Fibroblast of lung (primary cell): ENCODE measurements at places on chromosomes 1 and 21. TPM values are rescaled to one million over a fixed set of nuclear protein-coding genes. Genes with fewer than 3 reads are reported as not detected.

IQGAP3 gene
- total RNA-seq = 1.3 and 16.0 TPM in 2 replicates

FMOD gene
- 3.3 and 15.4 TPM in 2 replicates for total RNA-seq

DNA sequence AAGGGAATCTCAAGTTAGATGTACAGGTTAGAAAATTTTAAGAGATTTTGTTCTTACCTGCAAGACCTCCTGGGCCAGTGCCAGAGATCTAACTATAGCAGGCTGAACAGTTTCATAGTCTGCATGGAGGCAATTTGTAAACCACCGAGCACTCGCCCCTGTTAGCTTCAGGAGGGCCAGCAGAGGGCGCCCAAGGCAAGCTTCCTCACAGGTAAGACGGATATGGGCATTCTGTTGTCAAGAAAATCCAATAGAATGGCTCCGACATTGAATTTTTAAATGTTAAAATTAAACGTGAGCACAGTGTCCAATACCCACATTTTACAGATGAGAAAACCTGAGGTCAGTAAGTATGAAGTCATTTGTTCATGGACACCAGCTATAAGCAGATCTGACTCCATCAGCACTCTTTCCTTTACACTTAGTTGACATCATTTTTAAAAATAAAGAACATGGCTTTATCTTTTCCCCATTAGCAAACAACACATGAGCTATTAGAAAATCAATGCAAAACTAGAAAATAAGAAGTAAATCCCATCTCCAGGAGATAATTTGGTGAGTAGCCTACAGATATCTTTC is 2.2 kb downstream of the REG4 start:
- H3K27ac ChIP-seq = no peak overlapping the region
- peaks cover 14% of the 10 kb centered on the region for H3K27me3 ChIP-seq
- H3K36me3 ChIP-seq = no peaks in the 10 kb centered on the region
- no peak overlapping the region for H3K4me3 ChIP-seq
- DNase-seq = peak; percentile 74

DNA sequence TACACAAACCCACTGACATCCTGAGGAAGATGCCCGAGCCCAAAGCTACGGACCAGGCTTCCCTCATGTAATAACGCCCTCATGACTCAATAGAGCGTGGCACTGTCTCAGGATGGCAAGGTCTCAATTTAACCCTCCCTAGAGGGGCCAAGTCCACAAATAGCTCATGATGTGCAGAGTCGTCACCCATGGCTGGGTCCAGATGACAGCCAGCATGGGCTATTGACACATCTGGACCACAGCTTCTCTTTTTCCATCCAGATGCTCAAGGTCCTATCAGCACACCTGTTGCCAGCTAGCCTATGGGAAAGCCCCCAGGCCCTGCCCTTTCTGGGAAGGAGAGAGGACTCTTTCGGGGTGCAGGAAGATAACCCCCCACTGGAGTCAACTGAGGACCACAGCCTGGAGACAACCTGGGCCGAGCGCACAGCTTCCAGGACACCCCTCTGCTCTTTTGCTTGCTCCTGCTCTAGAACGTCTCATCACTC is 2.8 kb downstream of the LAPTM5 start:
- no peak for DNase-seq
- H3K4me3 ChIP-seq = no peak overlapping the region
- peaks cover 12% of the 10 kb centered on the region for H3K4me1 ChIP-seq
- H3K36me3 ChIP-seq = no peaks in the 10 kb centered on the region
- no peak overlapping the region for H3K27ac ChIP-seq

GRCh38 chr1:37794372-37795339 is 1.0 kb downstream of the MANEAL start:
- peak overlapping the region; percentile 20 for H3K4me3 ChIP-seq
- H3K4me1 ChIP-seq = no peaks in the 10 kb centered on the region
- H3K36me3 ChIP-seq = no peaks in the 10 kb centered on the region
- H3K27me3 ChIP-seq = peaks cover 11% of the 10 kb centered on the region
- no peak for DNase-seq
- no peak overlapping the region for H3K27ac ChIP-seq

SWT1 gene
- 8.4 and 8.7 TPM in 2 replicates for total RNA-seq

DNA sequence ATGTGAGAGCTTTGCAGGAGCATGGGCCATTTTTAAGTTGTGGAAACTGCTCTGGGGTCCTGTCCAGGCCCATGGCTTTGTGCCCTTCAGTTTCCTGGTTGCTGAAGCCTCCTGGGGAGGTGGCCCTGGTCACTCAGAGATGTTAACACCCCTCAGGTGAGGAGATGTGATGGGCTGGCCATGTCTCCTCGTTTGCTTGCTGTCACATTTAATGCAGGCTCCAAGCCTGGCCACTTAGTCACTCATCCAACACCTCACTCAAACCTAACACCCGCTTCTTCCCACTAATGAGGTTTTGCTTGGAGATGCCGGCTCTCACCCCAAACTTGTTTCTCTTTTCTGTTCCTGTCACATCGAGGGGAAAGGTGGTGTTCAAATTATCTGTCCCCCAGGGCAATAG is 192.7 kb downstream of the PTPRU start:
- no peak overlapping the region for H3K27ac ChIP-seq
- no peak overlapping the region for H3K4me3 ChIP-seq
- H3K27me3 ChIP-seq = no peaks in the 10 kb centered on the region
- no peaks in the 10 kb centered on the region for H3K36me3 ChIP-seq
- no peaks in the 10 kb centered on the region for H3K4me1 ChIP-seq

TRIM67 gene
- total RNA-seq = under 0.01 and 0.17 TPM in 2 replicates

GRCh38 chr1:197989058-197989457 is 71.9 kb downstream of the LHX9 start:
- DNase-seq = no peak
- no peaks in the 10 kb centered on the region for H3K27me3 ChIP-seq
- H3K4me1 ChIP-seq = no peaks in the 10 kb centered on the region

GRCh38 chr1:87404296-87404695 is 75.6 kb downstream of the LMO4 start:
- H3K27me3 ChIP-seq = no peaks in the 10 kb centered on the region
- H3K4me1 ChIP-seq = no peaks in the 10 kb centered on the region
- H3K36me3 ChIP-seq = no peaks in the 10 kb centered on the region
- no peak overlapping the region for H3K27ac ChIP-seq

- no peaks in the 10 kb centered on the region for H3K27me3 ChIP-seq
- no peak overlapping the region for H3K27ac ChIP-seq
- H3K36me3 ChIP-seq = no peaks in the 10 kb centered on the region
- no peak overlapping the region for H3K4me3 ChIP-seq
Observed at GRCh38 chr1:231170875-231171274, 9.0 kb downstream of the TRIM67 start.

DNA sequence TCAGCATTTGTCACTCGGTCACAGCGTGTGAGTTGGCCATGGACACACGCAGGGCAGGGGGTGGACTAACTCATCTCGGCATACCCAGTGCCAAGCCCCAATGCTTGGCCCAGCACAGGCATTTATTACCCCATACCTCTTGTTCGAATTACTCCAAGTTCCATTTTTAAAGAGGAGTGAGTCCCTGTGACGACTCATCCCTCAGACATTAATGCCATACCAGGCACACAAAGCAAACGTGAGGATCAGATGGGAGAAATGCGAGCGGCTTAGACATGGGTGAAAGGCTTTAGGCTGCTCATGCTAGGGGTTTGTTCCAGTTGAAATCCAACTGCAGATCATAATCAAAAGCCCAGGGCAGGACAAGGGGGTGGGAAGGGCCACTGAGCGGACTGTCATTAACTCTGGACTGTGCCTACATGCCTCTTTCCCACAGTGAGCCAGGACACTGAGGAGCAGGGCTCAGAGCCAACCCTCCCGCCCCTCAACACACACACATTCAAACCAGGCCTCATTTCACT is 118.5 kb upstream of the NGF start:
- H3K27me3 ChIP-seq = no peaks in the 10 kb centered on the region
- no peak for DNase-seq
- H3K4me1 ChIP-seq = peaks cover 15% of the 10 kb centered on the region
- H3K4me3 ChIP-seq = no peak overlapping the region
- no peak overlapping the region for H3K27ac ChIP-seq
- H3K36me3 ChIP-seq = no peaks in the 10 kb centered on the region

DNA sequence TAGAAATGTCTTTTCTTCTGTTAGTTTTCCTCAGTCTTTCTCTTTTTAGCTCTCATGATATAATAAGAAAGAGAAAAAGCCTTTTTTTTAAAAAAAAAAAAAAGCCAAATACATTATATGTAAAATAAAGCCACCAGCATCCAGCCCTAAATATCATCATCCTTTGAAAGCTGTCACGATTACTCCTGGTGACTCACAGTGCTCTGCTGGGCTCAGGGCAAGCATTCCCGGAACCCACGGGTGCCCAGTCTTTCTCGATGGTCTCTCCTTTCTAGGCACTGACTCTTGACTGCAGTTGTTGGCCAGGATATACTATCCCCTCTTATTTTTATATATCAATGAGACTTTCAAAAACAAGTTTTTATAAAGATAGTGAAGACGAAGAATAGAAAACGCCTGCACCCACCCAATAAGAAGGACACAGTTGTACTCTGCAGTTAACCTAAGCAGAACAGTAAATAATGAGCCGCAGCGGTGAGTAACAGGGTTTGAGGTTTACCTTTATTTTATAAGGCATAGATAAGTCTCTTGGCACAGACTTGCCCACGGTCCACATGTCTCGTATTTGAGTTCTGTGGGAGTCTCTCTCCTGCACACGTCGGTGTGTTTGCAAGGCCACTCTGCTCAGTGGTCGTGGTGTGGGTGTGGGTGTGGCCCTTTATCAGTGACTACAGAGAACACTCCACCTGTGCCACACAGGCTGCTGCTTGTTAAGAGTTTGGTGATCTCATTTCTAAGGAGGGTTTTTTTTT is 15.7 kb upstream of the MX2 start:
- no peaks in the 10 kb centered on the region for H3K27me3 ChIP-seq
- no peak overlapping the region for H3K4me3 ChIP-seq
- no peaks in the 10 kb centered on the region for H3K4me1 ChIP-seq

GRCh38 chr1:53956308-53957168 is 10.4 kb downstream of the LRRC42 start:
- H3K27ac ChIP-seq = peak overlapping the region; percentile 39
- H3K4me3 ChIP-seq = no peak overlapping the region
- no peaks in the 10 kb centered on the region for H3K27me3 ChIP-seq
- DNase-seq = no peak

CLEC20A gene
- not detected in 2 replicates for total RNA-seq

ARTN gene
- 0.50 TPM in 1 of 2 replicates, not detected in the other for total RNA-seq

DNA sequence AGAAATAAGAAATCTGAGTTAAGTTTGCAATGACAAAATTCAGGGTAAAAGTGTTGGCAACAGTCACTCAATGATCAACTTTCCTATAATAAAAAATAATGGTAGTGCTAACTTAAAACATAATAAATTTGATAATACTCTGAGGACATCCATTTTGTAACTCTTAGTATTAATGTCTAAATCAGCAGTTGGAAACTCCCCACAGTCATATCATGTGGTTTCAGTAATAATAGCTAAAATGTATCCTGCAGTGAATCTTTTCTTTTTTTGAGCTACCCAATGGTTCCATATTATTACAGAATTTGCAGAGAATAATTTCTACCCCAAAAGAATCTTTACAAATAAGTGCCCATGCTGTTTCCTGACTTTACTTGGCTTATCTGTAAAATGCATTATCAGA is 286.7 kb downstream of the PTPRC start:
- peaks cover 2% of the 10 kb centered on the region for H3K4me1 ChIP-seq
- DNase-seq = no peak
- H3K27ac ChIP-seq = no peak overlapping the region

OR2L5 gene
- total RNA-seq = not detected in 2 replicates

DNA sequence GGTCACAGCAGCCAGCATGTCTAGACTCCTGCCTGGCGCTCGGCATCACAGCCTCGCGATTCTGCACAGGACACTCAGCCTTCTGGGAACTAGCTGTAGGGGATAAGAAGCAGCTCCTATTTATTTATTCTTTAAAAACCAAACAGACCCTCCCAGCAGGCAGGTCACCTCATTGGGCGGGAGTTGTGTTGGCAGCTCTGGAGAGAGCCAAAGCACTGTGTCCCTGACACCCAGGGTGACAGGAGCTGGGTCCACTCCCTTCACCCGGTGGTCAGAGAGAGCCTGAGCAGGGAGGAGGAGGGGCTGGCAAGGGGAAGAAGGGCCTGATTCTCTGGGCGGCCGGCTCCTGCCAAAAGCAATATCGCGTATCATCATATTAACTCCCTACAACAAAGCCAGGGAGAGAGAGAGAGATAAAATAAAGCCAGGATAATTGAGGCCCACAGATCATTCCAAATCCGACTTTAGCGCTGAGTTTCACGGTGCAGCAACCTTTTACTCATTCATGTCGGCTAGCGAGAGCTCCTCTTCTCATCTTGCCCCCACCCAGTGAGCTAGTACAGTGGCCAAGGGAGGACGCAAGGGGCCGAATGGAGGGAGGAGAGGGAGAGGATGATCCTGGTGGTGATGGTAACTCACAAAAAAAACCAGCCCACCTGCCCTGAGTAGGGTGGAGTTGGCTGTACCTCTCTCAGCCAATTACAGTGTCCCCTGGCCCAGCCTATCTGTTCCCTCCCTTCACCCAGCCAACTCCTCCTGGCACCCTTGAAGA is 79.8 kb upstream of the IFFO2 start:
- no peak overlapping the region for H3K27ac ChIP-seq
- H3K36me3 ChIP-seq = no peaks in the 10 kb centered on the region
- H3K27me3 ChIP-seq = peaks cover 29% of the 10 kb centered on the region
- DNase-seq = peak; percentile 7

GRCh38 chr1:30160999-30161689 is 562.2 kb downstream of the MATN1 start:
- H3K4me1 ChIP-seq = no peaks in the 10 kb centered on the region
- H3K36me3 ChIP-seq = no peaks in the 10 kb centered on the region
- H3K4me3 ChIP-seq = no peak overlapping the region
- H3K27me3 ChIP-seq = no peaks in the 10 kb centered on the region

DNA sequence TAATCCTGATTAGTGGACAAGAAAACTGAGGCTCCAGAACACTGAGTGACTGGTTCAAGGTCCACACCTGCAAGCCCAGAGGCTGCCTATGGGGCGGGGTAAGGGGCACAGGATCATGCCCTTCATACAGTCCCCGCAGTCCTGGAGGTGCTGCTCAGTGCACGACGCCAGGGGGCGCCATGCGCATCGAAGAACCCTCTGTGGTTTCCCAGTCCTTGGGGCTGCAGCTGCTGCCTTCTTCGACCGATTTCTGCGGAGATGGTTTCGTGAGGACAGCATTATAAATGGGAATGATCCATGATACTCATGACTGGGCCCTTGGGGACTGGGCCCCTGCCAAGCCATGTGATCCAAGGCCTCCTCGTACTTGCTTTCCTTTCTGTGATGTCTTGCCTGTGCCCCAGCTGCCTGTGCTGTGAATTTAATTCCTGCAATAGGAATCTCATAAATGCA is 37.1 kb upstream of the ARHGEF10L start:
- no peaks in the 10 kb centered on the region for H3K36me3 ChIP-seq
- peaks cover 3% of the 10 kb centered on the region for H3K27me3 ChIP-seq
- H3K27ac ChIP-seq = no peak overlapping the region
- peak; percentile 75 for DNase-seq
- no peak overlapping the region for H3K4me3 ChIP-seq

- DNase-seq = peak; percentile 34
- peaks cover 6% of the 10 kb centered on the region for H3K36me3 ChIP-seq
- H3K4me3 ChIP-seq = peak overlapping the region; percentile 96
- H3K27ac ChIP-seq = peak overlapping the region; percentile 77
- H3K27me3 ChIP-seq = no peaks in the 10 kb centered on the region
Observed at GRCh38 chr1:28329395-28330153, 734 bp downstream of the MED18 start.

GRCh38 chr1:84611796-84612195 is 37.6 kb upstream of the CTBS start:
- no peaks in the 10 kb centered on the region for H3K27me3 ChIP-seq
- H3K27ac ChIP-seq = no peak overlapping the region
- no peak overlapping the region for H3K4me3 ChIP-seq
